ENCODE measurements at places on chromosomes 12 and 14.
A peak's percentile ranks its signal among the peaks of the same experiment; 100 is the strongest.

DNA sequence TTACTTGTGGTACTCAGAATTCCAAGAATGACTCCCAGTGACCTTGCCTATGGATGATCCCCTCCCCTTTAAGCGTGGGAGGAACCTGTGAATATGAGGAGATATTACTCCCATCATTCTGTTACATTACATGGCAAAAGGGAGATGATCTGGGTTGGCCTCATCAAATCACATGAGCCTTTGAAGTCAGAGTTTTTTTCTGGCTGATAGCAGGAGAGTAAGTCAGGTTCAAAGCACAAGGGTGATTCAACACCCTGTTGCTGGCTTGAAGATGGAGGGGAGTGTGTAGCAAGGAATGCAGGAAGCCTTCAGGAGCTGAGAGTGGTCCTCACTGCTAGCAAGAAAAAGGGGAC is 9.1 kb upstream of the MDM2 start:
- DNase-seq, result no peak

GRCh38 chr12:106586803-106587684 is 4.2 kb downstream of the RFX4 start:
- no peak for DNase-seq

- DNase-seq, result no peak
Measured at GRCh38 chr12:105954951-105955931, 183.5 kb downstream of the NUAK1 start.

DNA sequence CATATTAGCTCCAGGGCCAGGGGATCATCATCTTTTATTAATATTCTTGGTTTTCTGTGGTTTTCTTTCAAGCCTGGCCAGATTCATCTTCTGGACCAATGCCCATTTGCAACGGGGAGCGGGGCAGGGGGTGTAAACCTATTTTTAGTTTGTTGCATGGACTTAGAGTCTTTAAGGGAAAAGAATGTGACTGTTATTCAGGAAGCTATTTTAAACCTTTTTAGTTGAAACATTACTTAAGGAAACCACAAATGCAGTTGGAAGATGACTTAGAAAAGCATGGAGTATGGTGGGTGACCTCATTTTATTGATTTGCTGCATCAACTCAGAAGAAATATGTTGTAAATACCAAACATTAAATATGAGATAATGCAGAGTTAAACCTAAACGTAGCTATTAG is 368.4 kb upstream of the E2F7 start:
- no peak for DNase-seq

GRCh38 chr12:4607056-4607455 is 41.8 kb downstream of the AKAP3 start:
- DNase-seq, result no peak

GRCh38 chr12:121190523-121191031 is 19.4 kb upstream of the P2RX4 start:
- DNase-seq, result no peak

DNA sequence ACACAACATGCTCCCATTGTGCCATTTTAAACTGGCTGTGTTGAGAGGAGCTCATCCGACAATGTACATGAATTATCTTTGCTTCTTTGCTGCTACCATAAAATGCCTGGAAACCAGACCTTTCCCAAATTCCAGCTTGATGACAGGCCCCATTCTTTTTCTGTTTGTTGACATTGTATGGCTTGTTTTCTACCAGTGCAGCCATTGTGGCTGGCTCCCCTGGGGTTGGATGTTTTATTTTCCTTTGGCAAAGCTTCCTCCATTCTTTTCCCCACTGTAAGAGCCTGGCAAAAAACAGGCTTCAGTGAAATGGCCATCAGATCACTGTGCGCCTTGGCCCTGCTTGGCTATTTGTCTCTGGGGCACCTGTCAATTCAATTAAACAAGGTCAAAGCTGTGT is 532.5 kb downstream of the VRK1 start:
- no peak for DNase-seq

GRCh38 chr12:45518291-45519235 is 210.9 kb upstream of the ARID2 start:
- DNase-seq, result peak; percentile 5

GRCh38 chr14:70622111-70622712 is 19.5 kb upstream of the TTC9 start:
- DNase-seq, result peak; percentile 31

DNA sequence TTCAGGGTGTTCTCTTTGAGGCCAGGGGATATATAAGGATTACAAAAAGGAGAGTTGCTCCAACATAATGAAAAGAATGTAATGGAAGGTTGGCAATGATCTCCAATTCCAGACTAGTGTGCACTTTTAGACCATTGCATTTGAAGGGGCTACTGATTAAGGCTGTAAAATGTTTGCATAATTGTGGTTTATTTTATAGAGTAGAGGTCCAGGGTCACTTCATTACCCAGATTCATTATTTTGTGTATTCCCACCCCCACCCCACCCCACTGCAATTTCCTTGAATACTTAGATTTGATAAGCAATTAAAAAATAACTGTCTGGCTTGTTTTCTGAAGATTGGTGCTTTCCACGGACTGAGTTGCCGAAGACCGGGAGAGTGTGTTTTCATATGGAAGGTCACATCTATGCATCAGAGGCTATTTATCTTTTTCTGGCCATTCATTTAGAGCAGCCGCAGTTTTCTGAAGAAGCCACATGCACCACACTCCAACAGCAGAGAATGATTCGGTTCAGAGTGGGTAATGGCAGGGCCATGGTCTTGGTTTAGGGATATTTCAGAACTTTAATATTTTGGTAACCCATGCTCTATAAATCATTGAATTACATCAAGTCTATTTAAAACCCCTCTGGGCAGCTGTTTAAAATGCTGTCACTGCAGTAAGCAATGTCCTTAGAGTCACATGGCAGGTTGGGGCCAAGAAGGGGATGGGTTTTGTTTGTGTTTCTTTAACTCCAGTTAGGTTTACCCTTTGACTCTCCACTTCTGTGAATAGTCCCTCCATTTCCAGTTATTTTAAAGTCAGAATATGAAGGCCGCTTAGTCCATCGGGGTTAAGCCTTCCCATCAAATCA is 94.6 kb downstream of the TMEM30B start:
- no peak for DNase-seq

DNA sequence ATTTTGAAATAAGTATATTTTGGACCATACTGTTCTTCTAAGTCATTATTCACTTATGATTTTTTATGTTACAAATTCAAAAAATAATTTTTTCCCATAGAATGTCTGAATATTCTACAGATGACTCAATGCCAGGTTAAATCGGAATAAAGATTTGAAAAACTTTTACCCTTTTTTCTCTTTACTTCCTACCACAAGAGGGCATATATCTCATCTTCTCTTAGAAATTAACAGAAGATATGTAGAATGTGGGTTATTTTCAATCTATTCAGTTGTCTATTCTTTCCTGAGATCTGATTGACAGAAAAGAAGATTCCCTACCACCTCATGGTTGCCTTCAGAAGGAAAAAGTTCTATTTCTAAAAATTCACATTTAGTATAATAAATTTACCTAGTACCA is 53.0 kb upstream of the KITLG start:
- no peak for DNase-seq

DNA sequence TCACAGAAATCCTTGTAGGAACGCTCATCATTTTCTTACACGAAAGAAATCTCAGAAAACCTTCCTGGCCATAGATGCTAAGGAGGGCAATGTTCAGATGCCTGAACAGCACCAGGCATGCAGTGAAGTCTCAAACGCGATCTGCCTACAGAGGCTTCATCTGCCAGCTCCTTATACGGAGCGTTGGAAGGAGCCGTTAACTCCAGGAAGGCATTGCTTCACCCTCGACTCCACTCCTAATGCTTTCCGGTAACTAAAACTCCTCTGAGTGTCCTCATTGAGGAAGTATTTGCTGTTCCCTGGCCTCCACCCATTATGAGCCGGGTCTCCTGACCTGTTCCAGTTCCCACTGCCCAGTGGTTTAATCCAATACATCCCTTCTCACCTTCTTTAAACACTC is 502.7 kb downstream of the BCL11B start:
- DNase-seq, result no peak

DNA sequence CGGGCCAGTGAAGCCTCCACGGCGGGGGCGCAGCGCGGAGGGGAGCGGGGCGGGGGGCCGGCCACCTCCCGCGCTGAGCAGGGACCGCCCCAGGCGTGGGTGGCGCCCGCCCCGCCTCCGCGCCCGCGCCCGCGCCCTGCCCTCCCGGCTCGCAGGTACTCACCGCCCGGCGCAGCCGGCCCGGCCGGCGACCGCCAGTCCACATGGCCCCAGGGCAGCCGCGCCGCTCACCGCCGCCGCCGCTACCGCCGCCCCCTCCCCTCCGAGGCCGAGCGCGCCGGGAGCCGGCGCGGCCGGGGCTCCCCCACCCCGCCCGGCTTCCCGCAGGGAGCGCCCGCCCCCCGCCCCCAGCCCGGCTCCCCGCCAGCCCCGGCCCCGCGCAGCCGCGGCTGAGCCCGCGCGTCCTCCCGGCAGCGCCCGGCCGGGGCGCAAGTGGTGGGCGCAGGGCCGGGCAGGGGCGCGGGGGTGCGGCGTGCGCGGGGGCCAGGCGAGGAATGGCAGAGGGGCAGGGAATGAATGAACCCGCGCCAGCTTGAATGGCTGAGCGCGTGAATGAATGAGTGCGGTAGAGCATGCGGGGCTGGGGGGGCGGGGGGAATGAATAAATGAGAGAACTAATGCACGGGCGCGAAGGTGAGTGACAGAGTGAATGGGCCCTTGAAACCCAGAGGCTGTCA is at the start of gene BEGAIN:
TSS of gene BEGAIN (minus strand) at position 332 of the 677 bp plus-strand sequence. CDS start at position 205, 127 bp downstream.
- DNase-seq, result no peak

- no peak for DNase-seq
Measured at GRCh38 chr12:50387972-50388478, 8.4 kb downstream of the FAM186A start.

DNA sequence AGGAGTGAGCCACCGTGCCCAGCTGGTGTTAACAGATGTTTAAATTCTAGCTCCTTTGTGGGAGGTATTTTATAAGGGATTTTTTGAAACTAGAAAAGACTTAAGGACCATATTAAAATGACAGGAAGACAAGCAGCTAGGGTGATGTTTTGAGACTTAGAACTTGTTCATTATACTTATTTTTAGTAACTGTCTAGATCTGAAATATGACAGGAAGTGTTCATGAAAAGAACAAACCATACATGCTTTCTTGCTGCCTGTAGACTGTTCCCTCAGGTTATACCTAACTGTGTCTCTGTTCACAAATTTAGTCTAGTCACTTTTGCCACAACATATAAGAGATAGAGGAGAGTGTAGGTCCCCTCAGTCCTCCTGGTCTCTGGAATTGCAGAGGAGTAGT is 36.9 kb upstream of the KCNH3 start:
- no peak for DNase-seq

DNA sequence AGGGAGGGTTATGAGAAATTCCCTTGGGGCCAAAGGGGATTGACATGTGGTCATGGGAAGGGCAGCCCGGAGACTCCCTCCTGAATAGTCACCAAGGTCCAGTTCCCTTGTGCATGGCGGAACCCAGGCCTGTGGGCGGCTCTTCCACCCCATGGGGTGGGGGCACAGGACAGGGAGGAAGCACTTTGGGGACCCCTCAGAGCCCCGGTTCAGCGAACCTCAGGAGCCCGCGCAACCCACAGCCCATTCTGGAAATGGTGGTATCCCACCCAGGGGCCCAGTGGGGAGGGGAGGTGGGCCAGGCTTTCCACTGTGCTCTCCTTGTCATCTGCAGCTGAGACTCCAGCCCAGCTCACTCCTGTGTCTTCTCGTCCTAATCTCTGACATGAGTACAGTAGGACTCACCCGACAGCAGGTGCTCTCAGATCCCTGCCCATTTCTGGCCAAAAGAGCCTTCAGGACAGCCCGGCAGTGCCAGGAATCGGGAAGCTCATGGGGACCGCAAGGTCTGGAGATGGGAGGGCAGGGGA is 255.2 kb upstream of the SFSWAP start:
- DNase-seq, result no peak

DNA sequence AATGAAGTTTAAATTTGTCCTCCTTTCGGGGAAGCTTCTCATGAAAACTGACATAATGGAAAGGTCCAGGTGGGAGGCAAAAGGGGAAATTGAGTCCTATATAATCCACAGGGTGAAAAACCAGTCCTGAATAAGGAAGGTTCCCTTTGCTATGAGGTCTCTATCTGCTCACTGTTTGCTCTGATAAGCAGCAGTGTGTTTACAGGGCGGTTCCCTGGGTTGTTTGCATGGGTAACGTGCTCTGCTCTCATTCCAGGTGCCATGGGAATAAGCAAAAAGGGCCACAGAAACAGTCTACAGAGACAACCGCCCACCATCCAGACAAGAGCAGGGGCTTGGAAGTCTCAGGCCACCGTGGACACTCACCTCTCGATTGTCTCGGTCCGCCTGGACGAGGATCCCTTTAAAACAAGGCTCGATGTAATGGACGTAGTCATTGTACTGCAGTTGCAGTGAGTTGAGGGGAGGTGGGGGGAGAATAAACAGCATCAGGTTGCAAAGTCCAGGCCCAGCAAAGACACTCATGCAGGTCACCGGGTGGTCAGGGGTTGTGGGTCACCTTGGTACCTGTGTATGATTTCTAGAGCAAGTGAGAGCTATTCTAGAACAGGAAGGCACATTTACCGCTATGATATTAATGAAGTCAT is 32.7 kb downstream of the CACNA2D4 start:
- no peak for DNase-seq

DNA sequence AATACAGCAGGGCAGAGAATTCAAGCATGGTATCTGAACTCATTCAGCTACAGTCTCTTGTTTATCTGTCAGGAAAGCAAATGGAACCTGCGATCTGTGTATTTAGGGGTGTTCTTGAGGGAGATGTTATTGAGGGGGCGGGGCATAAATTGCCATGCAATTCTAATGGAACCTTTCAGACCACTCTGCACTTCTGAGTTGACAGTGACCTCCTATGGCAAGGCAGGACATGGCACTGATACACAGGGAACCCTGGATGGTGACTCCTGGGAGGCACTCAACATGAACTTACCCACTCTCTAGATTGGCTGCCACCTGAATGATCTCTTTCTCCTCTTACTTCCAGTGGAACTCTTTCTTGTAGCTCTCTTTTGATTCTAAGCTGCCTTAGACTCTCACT is 787.3 kb downstream of the VRK1 start:
- no peak for DNase-seq

- no peak for DNase-seq
Measured at GRCh38 chr14:24443053-24443665, 583 bp upstream of the SDR39U1 start.

Data from activated CD4-positive, CD25-positive, alpha-beta regulatory T cell treated with anti-CD3 and anti-CD28 coated beads, Interleukin-2, amount 50 U/mL, for 16 hours (primary cell).